NCI-H1436 treated with DMSO at 0.1 percent for 48 hours (cell line): ENCODE measurements at places on chromosomes 16 and 17.
A peak's percentile ranks its signal among the peaks of the same experiment; 100 is the strongest.

GRCh38 chr16:50079397-50080140 is 13.8 kb downstream of the HEATR3 start:
- DNase-seq = no peak

DNA sequence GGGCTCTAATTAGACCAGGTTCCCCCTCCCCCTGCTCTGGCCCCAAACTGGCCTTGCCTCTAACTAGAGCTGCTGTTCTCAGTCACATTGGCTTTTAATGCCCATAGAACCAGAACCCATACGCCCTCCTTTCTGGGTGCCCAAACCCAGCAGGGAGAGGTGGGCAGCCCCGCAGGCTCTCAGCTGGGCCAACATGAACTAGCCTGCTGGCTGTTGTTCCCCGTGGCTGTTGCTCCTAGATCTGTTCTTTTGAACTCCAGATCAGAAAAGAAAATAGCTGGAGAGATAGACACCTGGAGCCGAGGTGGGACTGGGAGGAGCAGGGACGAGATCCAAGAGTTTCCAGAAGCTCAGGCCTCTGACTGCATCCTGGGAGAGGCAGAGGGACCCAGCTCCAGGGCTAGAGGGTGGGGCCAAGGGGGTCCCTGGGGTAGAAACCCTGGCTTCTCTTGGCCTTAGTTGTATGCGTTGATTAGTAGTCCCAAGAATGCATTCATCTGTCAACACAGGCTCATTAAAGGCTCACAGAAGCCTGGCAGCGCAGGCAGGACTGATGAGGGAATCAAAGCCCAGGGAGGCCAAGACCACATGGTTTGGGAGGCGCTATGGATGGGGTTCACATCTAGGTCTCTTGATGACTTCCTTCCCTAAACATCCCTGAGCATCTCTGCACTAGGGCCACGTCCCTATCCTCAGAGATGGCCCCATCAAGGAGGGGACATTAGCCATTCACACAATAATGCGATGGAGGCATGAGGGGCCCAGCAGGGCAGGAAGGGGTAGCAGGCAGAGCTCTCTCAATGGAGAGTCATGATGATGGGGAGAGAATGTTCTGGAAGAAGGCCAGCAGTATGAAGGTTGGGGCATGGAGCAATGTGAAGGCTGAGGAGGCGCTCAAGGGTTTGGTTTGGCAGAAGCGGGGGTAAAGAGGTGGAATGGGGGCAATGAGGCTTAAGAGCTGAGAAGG is 1.3 kb upstream of the CPSF4L start:
- no peak for DNase-seq

- DNase-seq = peak; percentile 30
These were observed 37.3 kb downstream of the PIEZO1 start for GRCh38 chr16:88747588-88748301.

GRCh38 chr16:85047867-85048455 is 20.4 kb downstream of the KIAA0513 start:
- no peak for DNase-seq

DNA sequence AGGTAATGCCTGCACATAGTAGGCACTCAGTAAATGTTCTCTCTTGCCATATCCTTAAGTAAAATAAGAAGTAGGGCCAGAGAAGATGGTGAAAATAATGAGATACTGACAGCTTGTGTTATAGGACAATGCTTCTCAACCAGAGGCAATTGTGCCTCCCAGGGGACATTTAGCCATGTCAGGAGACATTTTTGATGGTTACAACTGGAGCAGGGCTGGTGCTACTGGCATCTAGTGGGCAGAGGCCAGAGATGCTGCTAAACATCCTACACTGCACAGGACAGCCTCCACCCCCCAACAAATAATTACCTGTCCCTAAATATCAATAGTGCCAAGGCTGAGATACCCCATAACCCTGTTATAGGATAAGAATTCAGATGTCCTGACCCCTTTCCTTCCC is 1.7 kb downstream of the RAD51D start:
- DNase-seq = no peak

- DNase-seq = no peak
These were observed 7.8 kb downstream of the ALOX15 start for GRCh38 chr17:4633643-4634042.

- DNase-seq = no peak
These were observed 32.2 kb downstream of the FZD2 start for GRCh38 chr17:44589316-44590071.

GRCh38 chr17:66240013-66240412 is 10.8 kb upstream of the APOH start:
- no peak for DNase-seq

- no peak for DNase-seq
These were observed 37.3 kb downstream of the SEC14L1 start for GRCh38 chr17:77178050-77178449.

DNA sequence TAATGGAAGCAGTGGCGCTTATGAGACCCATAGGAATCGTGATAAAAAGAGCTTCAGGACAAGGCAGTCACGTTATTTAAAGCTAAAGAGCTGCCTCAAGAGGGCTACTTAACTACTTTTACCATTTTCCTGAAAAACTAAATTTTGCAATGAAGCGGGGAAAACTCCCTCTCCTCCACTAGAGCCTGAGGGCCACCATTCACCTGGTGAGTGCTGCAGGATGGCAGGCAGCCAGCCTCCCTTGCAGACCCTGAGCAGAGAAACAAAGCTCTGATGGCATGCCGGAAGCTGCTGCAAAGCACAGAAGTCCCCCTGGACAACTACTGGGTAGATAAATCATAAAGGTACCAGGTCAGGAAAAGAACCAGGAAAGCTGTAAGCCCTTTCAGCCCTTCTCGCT is 8.4 kb downstream of the AKTIP start:
- no peak for DNase-seq

- no peak for DNase-seq
These were observed 78.4 kb downstream of the RPH3AL start for GRCh38 chr17:273981-274832.

- DNase-seq = no peak
These were observed 12.3 kb upstream of the MC1R start for GRCh38 chr16:89906140-89907025.

DNA sequence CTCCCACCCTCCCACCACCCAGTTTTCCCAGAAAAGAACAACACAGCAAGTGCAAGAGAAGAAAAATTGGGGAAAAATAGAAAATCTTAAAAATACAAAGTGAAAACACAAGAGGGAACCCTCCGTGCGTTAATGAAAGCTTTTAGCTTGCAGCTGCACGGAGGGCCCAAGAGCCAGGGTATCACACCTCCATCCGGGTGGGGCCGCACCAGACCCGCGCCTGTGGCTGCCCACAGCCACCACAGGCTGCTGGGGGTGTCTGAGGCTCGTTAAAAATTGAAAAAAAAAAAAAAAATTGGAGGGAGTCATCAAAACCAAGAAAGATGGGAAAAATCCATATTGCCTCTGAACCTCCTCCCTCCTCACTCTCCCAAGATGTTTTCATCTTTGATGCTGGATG is 18.6 kb downstream of the ENGASE start:
- DNase-seq = no peak

DNA sequence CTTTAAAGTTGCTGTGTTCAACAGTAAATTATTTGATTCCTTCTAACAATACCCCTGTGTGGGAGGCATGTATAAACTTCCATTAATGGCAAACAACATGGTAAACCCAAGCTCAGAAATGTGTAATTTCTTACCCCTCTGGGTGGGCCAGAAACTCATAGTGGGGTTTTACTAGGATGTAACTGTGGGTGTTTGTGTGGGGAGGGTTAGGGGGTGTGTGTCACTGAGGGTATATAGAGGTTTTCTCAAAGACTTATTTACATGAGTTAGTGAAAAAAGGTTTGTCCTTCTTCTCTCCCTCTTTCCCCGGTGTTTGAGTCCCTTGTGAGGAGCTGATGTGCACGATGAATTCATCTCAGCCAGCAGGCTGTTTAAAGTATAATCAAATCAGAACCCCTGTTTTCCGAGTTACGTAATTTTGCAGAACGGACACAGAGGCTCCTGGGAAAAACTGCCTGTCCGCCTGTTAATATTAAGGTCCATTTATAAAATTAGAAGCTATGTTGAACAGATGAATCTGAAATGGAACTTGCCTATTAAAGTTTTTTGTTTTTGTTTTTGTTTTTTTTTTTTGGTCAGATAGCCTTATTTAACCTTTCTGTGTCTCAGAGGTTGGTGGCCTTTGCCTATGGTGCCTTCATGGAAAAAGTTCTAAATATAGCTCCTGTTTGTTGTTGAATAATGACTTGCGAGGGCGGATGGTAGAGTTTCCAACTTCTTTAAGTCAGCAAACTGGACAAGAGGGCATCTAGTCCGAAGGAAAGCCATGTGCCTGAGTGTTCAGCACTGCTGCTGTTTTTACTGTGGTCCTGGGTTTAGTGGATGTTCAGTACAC is 73.3 kb downstream of the MSI2 start:
- no peak for DNase-seq

- DNase-seq = no peak
These were observed 39.7 kb downstream of the ABCC6 start for GRCh38 chr16:16183562-16183961.

GRCh38 chr16:55526441-55526840 is 17.6 kb downstream of the LPCAT2 start:
- DNase-seq = no peak
